KG1 (cell line): ENCODE measurements at places on chromosomes 1 and 21.
A peak's percentile ranks its signal among the peaks of the same experiment; 100 is the strongest.

GRCh38 chr1:1250786-1251284, 4.3 kb upstream of the C1QTNF12 start:
- DNase-seq, result no peak

DNA sequence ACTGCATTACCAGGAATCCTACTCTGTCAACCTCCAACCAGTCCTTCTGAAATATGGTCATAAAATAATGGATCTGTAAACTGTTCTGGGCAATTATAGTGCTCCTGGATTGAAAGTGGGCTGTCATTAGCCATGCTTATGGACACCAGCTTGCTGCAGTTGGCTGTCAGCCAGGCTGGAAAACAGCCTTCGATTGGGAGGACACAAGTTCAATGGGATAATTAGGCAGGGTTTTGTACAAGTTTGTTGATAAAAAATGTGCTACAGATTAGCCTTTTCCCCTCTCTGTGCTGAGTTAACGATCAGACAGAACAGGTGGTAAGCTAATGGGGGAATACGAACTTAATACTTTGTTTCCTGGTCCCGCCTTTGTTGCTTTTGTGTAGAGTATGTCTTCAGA, 413.9 kb downstream of the DUSP10 start:
- DNase-seq, result no peak

DNA sequence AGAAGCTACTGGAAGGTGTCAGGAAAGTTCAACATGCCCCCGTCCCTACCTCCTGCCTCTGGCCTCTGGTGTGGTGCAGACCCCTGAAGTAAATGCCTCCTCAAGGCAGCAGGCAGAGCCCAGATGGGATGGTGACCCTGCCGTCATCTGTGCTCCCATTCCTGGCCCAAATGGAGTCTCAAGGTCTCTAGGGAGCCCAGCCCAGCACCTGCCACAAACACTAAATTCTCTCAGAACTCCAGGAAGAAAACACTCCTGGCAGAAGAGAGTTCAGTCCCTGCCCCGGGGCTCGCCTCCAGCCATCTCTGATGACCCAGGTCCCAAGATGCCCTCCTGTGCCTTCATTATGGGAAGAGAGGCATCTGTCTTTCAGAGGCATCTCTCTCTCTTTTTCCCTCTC, 261.6 kb upstream of the TMEM51 start:
- no peak for DNase-seq

GRCh38 chr1:168801032-168801745, 72.2 kb upstream of the DPT start:
- DNase-seq, result no peak

- DNase-seq, result no peak
Observed at GRCh38 chr1:243587823-243588560, 262.1 kb downstream of the AKT3 start.

GRCh38 chr1:61569303-61569621, 155.7 kb downstream of the TM2D1 start:
- no peak for DNase-seq

DNA sequence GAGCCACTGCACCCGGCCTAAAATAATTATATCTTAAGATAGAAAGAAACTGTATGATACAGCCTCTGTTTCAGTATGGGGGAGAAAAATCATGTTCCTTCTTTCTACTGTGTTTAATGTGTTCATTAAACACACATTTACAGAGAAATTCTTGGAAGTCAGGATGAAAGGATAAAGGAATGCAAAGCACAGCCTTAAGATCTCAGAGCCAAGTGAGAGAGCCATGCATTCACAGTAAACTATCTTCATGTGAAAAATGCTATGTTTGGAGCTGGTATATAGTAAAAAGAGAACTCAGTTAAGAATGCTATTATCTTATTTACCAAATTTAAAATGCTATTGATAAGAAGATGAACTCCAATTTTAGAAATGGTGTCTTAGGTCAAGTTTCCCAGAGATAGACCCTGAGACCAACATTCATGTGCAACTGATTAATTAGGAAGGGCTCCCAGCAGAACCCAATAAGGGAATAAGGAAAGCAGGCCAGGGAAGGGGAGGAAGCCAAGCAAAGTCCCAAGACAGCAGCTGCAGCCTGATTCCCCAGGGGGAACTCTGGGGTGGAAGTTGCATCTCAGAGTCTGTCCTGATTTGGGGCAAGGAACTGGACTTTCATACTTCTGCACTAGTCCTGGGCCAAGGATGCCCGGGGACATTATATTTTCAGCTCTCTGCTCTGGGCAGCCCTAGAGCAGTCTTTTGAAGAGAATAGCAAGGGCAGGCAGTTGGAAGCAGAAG, 130.0 kb upstream of the ZNF648 start:
- DNase-seq, result no peak

DNA sequence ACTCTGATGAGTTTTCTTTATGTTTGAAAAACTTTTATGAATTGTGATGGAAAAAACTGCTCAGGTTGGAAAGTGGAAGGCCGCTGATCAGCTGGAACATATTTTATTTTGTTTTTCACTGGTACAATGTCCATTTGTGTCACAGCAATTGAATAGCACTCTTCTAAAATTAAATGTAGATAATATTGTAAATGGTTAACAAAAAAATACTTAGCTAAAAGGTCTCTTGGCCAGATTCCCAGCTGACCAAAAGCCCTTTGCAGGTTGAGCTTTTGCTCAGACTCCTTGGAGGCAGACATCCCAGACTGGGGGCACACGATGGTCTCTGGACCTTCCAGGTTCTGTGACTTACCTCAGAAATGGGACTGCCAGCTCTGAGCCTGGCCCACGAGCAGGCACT, 26.3 kb downstream of the SAMD13 start:
- DNase-seq, result no peak

DNA sequence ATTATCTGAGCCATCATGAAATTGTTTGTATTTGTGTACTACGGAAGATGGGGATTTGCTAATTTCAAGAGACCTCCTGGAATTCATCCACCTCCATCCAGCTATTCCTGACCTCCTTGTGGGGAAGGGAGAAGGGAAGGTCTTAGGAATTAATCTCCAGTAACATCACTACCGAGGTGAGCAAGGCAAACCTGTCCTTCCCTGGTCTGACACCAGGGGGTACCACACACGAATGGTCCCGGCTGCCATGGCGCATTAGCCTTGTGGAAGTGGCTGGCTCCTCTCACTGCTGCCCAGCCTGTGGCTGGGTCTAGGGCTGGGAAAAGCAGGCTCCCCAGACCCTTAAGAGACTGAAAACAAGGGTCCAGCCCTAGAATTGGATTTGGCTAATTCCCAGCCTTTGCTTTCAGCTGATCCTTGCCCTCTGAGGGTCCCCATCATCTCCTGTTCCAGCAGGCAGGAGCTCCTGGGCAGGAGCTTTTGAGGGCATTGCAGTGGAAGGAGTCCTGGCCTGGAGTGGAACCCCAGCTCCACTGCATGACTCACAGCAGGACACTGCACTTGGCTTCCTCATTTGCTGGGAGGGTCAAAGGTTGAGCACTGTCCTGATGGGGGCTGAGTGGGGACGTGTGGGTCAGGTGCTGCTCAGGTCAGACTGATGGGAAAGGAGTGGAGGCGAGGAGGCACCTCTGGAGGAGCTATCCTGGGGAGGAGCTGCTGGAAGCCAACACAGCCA, 34.8 kb downstream of the RIMS3 start:
- no peak for DNase-seq

GRCh38 chr1:111216751-111217150, 10.8 kb upstream of the CHI3L2 start:
- DNase-seq, result no peak

GRCh38 chr1:224623743-224624333, 7.7 kb downstream of the CNIH3 start:
- DNase-seq, result peak; percentile 77

DNA sequence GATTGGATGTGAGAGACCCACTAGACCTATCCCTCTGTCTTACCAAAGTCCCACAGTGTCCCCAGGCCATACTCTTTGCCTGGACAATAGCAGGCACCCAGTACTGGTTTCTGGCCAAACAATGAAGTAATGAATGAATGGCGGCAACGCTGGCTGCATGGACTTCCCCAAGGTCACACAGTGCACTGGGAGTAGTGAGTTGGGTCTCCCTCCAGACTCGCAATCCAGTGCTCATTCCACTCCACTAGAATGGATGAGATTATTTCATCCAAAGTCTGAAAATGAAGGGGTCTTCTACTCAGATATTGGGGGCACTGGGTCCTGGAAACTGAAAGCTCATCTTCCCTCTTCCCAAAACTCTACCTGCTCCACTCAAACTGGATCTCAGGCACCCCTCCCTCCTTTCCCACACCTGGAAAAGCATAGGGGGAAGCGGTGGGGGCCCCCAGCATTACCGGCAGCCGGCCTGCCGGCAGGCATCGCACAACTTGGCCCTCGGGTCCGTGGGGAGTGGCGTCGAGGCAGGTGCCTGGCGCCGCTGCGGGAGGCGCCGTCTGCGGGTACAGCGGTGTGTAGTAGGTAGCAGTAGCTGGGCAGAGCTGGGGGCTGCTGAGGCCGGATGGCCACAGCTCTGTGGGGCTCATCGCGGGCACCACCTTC, 816 bp downstream of the E2F2 start:
- no peak for DNase-seq

DNA sequence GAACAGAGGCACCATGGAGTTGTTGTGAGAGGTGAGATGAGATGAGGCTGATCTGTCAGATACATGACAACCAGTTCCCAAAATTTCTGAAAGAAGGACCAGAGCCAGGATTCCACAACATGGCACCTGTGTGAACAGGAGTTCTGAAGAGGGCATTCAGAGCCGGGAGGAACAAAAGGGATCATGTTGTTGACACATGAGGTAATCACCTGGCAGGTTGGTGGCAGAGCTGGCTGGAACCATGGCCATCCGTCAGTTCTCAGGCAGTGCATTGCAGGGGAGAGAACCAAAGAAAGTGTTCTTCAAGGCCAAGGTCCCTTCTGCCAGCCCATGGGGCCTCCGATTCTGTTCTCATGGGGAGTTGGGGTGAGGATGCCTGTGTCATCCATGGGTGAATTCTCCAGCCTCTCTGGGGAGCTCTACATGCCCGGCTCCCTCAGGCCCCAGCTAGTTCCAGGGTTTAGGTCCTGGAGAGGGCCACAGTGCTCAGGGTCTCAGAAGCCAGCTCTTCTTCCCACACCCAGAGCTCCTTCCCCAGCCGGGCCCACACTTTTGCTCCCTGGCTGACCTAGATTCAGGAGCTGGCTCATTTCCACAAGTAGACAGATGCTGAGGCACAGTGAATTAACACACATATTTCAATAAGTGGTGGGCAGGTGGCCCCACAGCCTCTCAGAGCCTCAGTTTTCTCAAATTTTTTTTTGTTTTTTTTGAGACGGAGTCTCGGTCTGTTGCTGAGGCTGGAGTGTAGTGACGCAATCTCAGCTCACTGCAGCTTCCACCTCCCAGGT, 49.1 kb upstream of the CTPS1 start:
- DNase-seq, result no peak
